ENCODE measurements at places on chromosomes 2 and 18. TPM values are rescaled to one million over a fixed set of nuclear protein-coding genes. Genes with fewer than 3 reads are reported as not detected.

The FOXI3 gene
- not detected for total RNA-seq

The EFEMP1 gene
- total RNA-seq, result 51.9 TPM

The COL5A2 gene
- 9.6 TPM for total RNA-seq

The TLX2 gene
- not detected for total RNA-seq

The OR6B2 gene
- not detected for total RNA-seq

The LBH gene
- total RNA-seq, result 11.6 TPM

The SH2D6 gene
- 0.28 TPM for total RNA-seq

The MATN3 gene
- total RNA-seq, result 0.34 TPM

The CXCR1 gene
- not detected for total RNA-seq

The PSMA8 gene
- total RNA-seq, result not detected

The GNAL gene
- total RNA-seq, result 17.1 TPM

The MAL gene
- 4.1 TPM for total RNA-seq

The CCDC121 gene
- total RNA-seq, result 1.2 TPM

The ALPG gene
- total RNA-seq, result not detected

The DIPK1C gene
- not detected for total RNA-seq

The MDH1B gene
- total RNA-seq, result 0.28 TPM

The CTAGE1 gene
- total RNA-seq, result not detected

The LYG2 gene
- total RNA-seq, result not detected

The OTOS gene
- total RNA-seq, result not detected

The CNDP1 gene
- total RNA-seq, result not detected

The HOXD9 gene
- not detected for total RNA-seq

The MC5R gene
- not detected for total RNA-seq

The B3GNT7 gene
- total RNA-seq, result 1.3 TPM

The CCDC102B gene
- total RNA-seq, result 1.4 TPM

The TRPM8 gene
- total RNA-seq, result not detected

The EVX2 gene
- not detected for total RNA-seq

The SFTPB gene
- not detected for total RNA-seq

The SNORC gene
- total RNA-seq, result 1.1 TPM

The PSD4 gene
- 29.4 TPM for total RNA-seq

Measured in nasal cavity respiratory epithelium epithelial cell of viscerocranial mucosa (primary cell).